ENCODE measurements at places on chromosomes 7 and 10.

- DNase-seq = no peak
Measured at GRCh38 chr7:38284553-38284952, 11.1 kb upstream of the TARP start.

GRCh38 chr7:137880432-137880831, 33.7 kb upstream of the DGKI start:
- DNase-seq = peak; percentile 71

GRCh38 chr10:44873160-44873559, 38.0 kb upstream of the TMEM72 start:
- DNase-seq = no peak

GRCh38 chr7:75638594-75639070, 100.1 kb downstream of the HIP1 start:
- no peak for DNase-seq

- DNase-seq = peak; percentile 43
Measured at GRCh38 chr7:112550468-112551060, 69.8 kb downstream of the LSMEM1 start.

DNA sequence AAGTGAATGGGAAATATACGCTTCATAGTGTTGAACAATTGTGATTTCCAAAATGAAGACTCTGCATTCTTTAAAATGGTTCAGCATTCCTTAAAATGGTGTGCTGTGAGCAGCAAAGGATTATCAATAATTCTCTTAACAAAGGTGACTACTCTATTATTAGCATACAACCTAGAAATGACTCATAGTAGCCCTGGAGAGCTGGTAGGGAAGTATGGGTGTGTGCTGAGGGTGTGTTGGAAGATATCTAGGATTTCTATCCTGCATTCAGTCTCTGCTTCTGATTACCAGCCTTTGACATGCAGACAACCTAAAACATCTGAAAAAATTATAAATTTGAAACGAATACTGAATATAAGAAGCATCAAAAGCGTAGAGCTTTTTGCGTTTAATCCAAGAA, 72.5 kb downstream of the SEMA3D start:
- DNase-seq = no peak

DNA sequence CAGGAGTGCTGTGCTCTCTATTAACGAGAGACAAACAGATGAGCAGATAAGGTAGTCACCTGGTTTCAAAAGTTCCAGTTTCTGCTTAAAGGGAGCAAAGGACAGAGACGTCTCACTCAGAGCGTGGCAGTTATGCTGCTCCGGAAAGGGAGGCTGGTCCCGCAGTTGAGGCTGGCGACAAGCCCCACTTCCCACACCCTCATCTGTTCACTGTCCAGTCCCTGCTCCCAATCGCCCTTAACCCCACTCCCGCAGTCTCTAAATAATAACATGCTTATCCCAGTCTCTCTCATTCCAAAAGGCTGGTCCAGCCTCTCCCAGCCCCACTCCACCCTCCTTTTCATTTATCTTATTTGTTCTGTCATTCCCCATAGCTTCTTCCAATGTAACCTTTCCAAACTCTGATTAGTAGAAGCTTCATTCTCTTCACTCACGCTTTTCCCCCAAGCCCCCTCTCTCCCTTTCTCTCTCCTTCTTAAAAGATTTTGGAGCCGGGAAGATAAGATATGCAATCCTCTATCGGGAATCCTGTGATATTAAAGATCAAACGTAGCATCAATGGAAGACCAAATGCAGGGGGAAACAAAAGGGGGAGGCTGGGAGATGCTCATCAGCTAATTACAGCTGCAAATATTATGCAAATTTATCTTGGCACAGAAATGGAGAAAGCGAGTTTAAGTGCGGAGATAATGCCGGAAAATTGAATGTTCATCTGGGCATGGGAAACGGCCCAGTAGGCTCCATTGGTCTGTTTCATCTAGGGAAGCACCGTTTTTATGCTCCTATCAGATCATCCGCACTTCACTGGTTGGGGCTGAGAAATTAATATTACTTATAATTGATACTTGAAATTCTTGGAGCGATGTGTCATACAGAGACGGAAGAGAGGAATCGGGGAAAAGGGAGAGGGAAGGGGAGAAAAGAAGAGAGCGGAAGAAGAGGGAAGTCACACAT, 16.3 kb upstream of the GATA3 start:
- no peak for DNase-seq

- no peak for DNase-seq
Measured at GRCh38 chr7:151453326-151453791, 13.4 kb upstream of the CRYGN start.

DNA sequence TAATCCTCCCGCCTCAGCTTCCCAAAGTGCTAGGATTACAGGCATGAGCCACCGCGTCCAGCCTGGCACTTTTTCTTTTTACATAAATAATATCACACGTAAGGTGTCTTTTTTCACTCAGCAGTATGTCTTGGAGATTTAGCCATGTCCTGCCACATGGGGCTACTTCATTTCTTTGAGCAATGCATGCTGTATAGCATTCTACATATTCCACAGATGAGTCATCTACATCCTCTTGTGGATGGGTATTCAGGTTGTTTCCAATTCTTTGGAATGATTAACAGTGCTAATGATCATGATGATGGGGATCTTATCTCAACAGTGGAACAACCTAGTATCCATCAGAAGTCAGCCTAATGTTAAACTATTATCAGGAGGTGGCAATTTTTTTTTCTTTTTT, 50.8 kb downstream of the ZNF503 start:
- DNase-seq = no peak

DNA sequence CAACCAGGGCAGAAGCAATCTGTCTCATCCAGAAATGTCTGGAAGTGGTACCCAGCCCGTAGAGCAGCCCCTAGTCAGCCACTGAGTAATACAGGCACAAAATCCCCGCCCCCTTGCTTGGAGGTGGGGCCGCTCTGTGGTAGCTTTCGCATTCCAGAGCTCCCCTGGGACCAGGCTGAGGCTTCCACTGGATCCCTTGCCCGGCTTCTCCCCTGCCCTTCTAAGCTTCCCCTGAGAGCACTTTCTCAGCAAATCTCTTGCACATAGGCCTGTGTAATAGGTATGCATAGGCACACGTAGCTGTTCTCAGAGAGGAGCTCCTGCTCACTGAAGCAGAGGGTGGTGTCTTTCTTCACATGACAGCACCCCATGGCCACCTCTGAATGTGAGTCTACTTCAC, 144.2 kb downstream of the BMS1 start:
- peak; percentile 8 for DNase-seq

DNA sequence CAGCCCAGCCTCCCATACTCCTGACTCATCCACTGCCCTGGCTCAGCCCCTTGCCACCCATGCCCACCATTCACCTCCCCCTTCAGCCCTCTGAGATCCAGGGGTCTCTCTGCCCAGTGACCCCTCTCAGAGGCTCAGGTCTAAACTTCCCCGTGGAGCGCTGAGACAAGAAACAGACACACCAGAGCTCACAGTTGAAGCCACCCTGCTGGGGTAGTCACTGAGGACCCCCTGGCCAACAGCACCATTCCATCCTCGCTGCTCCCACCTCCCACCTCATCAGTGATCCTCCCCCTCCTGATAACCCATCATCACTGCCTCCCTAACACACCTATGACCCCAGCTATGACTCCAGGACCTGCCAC, 100.7 kb downstream of the GRID1 start:
- DNase-seq = no peak

- no peak for DNase-seq
Measured at GRCh38 chr7:36391436-36392198, 2.0 kb downstream of the ANLN start.

Measured in AG09309 (cell line).